Activated CD4-positive, alpha-beta T cell treated with anti-CD3 and anti-CD28 coated beads, Interleukin-2, amount 10 ng/mL, durations not matched to agents 24 days and 14 days (primary cell): ENCODE measurements at places on chromosomes 3 and 15. TPM values are rescaled to one million over a fixed set of nuclear protein-coding genes. Genes with fewer than 3 reads are reported as not detected.

Gene LYZL4
- total RNA-seq: not detected in 2 replicates

Gene PAQR5
- total RNA-seq: not detected in 2 replicates

Gene MORC1
- not detected in 2 replicates for total RNA-seq

Gene DVL3
- 49.0 and 54.5 TPM in 2 replicates for total RNA-seq

Gene GOLGA6A
- total RNA-seq: not detected in 2 replicates
